Aorta (tissue), 5 donors: ENCODE measurements at places on chromosomes 3 and 15. TPM values are rescaled to one million over a fixed set of nuclear protein-coding genes. Genes with fewer than 3 reads are reported as not detected.

The CFAP44 gene
- 8.6 TPM for total RNA-seq

The ZNF620 gene
- 5.1 TPM for total RNA-seq

The APOD gene
- total RNA-seq, result 301 TPM

The SLC22A13 gene
- total RNA-seq, result 1.3 TPM

DNA sequence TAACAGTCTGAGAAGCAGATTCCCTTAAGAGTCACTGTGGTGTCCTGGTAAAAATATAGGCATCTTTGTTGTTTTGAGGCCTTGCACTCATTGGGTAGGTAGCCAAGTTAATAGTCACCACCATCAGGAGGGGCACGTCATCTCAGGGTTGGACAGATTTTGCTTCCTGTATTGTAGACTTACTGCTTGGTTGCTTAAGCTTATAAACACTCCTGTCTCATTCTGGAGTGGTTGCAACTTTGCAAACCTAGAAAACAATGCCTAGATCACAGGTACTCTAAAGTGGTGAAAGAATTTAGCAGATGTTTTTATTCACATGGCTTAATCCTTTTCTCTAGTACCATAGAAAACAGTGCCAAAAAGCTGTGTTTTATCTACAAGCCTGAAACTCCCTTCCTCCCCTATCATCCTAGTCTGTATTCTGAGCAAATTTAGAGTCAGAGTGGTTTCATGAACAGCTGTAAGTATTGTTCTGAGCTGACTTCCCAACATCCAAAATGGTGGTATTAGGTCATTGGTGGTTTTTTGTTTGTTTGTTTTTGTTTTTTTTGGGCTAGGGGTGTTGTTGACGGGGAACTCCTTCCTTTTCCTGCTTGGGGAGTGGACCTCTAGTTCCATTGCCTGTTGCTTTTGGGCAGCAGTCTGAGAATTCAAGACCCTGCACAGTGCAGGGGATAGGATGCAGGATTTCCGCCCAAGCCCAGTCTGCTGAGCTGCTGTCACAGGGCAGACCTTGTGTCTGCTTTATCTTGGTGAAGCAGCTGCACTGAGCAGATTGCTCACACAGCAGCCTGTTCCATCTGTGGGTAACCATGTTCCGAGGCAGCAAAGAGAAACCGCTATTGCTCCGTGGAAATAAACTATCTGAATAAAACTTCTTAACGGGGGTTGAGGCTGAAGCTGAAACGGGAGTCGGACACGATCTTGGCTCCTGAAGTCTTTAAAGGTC lies 202.0 kb downstream of the AKAP13 start:
- DNase-seq, result no peak

- DNase-seq, result no peak
Measured at GRCh38 chr15:56754772-56755370, 21.6 kb upstream of the ZNF280D start.

GRCh38 chr15:39799552-39800011 lies 16.9 kb upstream of the FSIP1 start:
- DNase-seq, result no peak

DNA sequence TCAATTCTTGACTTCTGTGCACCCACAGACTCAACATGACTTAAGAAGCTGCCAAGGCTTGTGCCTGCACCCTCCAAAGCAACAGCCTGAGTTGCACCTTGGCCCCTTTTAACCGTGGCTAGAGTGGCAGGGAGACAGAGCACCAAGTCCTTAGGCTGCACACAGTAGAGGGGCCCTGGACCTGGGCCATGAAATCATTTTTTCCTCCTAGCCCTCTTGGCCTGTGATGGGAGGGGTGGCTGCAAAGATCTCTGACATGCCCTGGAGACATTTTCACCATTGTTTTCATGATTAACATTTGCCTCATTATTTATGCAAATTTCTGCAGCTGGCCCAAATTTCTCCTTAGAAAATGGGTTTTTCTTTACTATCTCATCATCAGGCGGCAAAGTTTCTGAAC lies 836.8 kb downstream of the ZPLD1 start:
- no peak for DNase-seq

DNA sequence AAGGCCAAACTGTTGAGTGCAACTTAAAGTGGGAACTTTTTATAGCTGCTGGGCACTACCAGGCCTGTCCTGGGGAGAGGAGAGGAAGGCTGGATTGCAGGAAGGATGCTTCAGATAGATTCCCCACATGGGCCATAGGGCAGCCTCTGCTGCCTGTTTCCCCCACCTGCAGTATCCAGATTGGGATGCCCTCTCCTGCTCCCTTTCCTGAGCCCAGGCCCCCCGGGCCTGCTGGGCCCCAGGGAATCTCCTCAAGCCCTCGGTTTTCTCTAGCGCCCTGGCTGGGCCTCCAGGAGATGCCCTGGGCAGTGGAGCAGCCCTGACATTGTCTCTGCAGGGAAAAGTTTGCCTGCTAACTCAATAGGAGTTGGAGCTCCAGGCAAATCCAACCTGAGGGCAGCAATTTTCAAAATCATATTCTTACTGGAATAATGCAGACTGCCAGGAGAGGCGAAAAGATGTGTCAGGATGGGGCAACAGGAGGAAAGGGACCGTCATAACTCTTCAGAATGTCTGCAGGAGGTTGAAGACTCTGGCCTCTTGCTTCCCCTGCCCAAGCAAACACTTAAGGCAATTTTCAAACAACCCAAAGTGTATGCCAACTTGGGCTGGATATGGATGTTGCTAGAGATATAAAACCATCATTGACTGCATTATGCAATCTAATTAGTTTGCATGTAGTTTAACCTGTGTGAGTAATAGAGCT lies 4.4 kb downstream of the NR2F2 start:
- no peak for DNase-seq

GRCh38 chr15:92268900-92269299 lies 124.8 kb upstream of the ST8SIA2 start:
- no peak for DNase-seq

GRCh38 chr3:195210266-195210973 lies 60.5 kb downstream of the XXYLT1 start:
- peak; percentile 67 for DNase-seq

GRCh38 chr15:61832223-61832622 lies 228.0 kb downstream of the VPS13C start:
- DNase-seq, result no peak

DNA sequence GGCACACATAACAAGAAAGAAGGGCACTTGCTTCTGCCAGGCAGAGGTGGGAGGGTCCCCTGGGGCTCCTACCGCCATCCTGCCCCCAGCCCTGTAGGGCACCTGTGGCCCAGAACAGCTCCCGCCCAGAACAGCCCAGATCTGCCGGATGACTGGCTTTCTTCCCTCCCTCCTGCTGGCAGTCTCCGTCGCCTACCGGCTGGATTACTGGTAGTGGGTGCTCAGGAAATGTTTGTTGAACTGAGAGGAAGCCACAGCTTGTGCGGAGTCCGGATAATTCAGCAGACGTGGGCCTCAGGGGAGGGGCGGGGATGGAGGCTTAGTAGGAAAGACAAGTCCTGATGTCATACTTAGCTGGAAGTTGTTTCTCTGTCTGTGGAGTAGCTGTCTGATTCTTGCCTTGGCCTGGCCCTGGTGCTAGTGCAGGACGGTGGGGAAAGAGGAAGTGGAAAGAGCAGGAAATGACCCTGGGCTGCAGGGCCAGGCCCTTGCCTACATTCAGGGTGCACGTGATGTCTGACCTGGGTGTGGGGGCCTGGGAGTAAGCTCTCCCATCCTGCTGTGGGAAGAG lies 6.7 kb downstream of the CCDC9B start:
- peak; percentile 94 for DNase-seq

DNA sequence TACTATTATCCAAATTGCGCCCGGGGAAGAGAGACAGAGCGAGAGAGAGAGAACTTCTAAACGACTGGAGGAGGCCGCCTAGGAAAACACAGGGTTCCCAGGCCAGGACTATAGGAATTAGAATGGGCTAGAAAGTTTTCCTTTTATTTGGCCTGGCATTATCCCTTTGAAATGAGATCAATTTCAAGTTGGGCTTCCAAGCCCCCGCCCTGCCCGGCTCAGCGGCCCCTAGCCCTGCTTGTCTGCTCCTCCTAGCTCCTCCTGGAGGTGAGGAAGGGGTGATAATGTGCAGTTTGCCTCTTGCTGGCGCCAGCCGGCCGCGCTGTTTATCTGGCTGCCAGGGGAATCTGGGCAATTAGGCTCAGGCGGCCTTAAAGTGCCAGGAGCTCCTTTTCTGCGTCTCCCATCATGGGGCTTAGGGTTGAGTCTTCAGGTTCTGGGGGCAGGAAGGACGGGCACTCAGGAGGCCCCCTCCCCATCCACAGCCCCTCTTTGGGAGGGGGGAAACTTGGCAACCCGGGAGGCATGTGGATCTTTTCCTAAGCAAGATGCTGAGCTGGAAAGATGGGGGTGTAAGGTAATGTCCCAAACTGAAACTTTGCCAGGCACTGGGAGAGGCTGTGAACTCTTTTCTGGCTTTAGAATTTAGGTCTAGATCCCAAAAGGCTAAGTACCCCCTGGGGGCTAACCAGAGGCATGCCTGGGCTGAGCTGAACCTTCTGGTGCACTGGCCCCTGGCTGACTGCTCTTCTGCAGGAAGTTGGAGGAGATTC lies 5.5 kb downstream of the SMAD6 start:
- peak; percentile 70 for DNase-seq

DNA sequence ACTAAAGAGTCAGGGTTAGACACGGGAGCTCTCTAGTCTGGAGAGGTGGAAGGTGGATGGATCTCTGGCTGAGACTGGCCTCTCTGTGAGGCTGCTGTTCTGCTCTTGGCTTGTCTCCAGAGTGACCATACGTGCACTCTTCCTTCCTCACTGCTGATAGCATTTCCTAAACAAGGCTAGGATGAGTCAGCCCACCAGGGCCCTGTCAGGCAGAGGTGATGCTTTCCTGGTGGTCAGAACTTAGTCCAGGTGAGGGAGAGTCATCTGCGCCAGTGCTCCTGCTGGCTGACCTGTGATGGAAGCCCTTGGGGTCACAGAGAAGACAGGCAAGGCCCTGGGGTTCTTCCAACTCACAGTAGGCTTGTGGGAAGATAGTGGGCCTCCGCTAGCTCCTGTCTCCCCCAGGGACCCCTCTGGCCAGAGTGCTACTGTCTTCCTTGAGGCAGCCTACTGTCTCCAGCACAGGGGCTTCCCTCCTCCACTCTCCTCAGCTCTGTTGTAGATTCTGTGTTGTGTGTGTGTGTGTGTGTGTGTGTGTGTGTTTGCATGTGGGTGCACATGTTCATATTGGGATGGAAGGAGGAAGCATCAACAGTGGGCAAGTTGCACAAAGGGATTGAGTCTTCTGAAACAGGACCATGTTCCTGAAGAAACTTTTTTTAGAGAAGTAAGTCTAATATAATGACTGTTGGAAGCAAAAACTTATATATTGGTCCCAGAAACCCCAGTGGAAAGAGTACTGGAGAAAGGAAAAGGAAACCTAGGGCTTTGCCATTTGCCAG lies 16.5 kb downstream of the ALPK3 start:
- no peak for DNase-seq

DNA sequence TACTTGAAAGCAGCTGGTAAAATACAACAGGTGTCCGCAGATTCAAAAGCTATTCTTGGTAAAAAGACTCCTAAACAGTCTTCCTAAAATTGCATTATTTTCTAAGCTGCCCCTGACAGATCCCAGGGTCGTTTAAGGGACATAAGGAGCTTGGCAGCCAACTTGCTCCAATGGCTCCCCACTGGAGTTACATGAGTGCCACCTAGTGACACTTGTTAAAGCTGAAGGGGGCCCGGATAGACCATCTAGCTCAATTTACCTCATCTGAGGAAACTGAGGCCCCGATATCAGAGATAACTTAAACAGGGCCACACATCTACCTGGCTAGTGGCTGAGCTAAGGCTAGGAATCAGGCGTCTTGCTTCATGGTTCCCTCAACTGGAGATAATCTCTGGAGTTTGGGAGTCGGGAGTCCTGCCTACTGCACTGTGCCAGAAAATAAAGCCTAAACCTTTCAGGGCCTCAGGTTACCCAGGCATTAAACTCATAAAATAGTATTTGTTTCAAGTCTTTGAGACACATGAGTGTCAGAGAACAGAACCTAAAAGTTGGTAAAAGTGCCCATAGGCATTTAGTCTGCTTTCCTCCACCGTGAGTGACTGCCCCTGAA lies 6.5 kb upstream of the TBC1D23 start:
- peak; percentile 62 for DNase-seq

DNA sequence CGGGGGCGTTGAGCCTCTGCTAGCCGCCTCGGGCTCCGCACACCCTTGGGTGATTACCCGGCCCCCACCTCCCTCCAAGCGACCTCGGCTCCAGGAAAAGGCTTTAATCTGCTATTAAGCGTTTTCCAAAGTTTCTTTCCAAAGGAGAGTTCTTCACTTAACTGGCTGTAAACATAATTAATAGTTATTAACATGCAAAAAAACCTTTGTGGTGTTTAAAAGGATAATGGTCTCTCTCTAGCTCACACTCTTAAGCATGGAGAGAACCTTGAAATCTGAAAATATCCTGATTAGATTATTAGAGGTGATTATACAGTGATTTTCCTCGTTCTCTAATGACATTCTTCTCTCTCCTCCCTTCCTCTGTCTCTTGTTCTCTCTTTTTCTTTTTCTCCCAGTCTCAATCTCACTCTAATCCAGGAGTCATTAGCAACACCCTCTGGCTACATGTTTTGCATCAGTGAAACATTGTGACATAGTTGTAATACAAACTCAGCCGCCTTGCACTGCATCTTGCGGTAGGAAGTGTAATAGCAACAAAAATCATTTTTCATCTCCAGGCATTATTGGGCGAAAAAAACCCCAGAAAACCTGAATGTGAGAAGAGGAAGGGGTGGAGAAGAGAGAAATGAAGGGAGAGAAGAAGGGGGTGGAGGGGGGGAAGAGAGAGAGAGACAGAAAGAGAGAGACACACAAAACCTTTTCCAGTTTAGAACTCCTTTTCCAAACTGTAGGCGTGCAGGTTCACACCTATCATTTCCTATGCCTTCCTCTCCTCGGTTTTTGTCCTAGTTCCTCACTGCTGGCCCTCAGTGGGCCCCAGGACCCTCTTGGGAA lies 24.4 kb downstream of the NR2F2 start:
- no peak for DNase-seq

DNA sequence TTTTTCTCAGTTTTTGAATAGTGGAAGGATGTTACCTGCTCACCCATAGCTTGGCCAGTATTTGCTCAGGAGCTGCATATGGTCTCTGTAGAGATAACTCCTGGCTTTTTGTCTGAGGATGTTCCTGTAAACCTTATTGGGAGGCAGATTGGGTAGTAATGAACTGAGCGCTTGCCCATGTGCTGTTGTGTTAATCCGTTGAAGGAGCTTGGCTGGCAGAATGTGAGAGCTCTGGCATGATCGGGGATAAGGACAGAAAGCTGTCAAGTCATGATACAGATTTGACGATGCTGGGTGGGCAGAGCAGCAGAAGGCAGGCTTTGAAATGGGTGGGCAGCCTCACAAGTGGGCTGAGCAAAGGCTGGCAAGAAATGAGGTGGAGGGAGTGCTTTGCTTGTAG lies 27.4 kb downstream of the SH3GL3 start:
- no peak for DNase-seq

DNA sequence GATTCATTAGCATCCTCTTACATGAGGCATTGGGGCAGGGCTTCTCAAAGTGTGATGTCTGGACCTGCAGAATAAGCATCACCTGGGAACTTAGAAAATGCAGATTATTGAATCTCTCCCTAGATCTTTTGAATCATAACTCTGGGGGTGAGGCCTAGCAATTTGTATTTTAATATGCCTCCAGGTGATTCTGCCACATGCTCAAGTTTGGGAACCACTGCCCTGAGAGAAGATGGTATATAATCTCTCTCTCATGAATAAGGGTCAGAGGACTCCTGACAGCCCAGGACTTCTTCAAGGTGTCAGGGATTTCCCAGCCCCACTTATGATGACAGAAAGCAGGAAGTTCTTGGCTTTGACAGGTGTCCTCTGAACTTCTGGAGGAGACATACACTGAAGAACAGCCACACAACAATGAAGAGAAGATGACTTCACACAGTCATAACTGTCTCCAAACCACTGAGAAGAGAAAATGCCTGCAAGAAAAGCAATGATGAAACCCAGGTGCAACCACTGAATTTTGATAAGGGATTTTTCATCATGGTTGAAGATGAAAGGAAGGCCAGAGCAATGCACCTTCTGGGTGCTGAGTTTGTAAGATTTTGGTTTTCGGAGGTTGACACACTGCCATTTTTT lies 211.9 kb upstream of the MRPL3 start:
- no peak for DNase-seq
